ENCODE measurements at places on chromosomes 3 and 15.
A peak's percentile ranks its signal among the peaks of the same experiment; 100 is the strongest.

DNA sequence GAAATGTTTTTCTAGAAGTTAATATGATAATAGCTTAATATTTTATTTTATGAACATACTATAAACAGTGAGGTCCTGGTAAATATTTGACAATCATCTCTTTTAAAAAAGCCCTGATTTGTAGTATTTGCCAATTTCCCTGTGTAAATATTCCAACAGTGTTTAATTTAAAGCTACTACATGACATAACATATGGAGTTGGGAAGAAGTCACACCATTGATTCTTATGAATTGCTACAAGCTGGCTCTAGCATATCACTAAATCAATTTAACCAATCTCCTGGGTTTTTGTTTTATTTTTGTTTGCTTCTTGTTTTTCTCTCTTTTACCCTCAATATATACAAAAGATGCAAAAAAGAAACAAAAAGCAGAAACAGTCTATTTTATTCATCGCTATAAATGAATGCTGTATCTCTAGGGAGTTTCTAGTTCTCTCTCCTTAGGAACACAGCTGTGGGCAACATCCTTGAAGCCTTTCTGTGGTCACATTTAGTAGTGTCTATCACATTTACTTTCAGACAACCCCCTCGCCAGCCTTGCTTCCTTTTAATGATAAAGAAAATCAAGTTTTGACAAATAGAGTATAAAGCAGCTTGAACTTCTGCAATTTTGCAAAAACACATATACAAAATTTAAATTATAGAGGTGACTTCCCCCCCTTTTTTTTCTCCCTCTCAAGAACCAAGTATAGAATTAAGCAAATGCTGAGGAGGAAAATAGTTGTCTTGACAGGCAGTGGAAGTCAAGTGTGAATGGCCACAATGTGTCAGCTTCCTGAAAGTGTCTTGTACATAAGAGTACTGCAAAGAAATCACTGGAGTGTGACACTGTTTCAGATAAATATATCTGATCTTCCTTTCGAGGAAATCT is 21.4 kb downstream of the CCR1 start:
- DNase-seq, result no peak

- no peak for DNase-seq
Observed at GRCh38 chr15:34652726-34653033, 69.2 kb upstream of the GOLGA8B start.

DNA sequence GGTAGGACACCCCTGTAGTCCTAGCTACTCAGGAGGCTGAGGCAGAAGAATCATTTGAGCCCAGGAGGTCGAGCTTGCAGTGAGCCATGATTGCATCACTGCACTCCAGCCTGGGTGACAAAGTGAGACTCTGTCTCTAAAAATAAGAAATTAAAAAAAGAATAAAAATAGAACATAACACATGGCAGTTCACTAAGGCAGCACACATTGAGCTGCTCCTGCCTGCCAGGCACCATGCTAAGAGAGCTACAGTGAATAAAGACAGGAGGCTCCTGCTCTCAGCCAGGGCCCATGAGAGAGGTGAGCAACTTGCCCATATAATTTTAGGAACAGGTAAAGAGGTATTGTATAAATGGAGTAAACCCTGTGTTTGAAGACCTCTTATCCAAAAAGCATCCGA is 54.3 kb downstream of the EBLN2 start:
- no peak for DNase-seq

DNA sequence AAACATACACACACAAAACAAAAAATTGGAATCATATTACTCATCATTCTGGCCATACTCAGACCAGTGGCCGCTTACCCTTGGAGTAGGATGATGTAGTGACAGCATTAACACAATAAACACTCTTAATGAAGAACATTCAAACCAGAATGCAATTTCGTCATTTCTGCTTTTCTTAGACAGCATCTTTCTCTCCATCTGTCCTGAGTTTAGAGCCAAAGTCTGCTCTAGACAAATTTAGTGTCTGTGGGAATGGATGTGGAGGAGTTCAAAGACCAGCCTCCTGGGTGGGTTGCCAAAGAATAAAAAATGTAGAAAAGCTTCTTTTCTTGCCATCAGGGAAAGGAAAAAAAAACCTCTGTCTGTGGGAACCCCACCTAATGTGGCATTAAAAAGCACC is 212.4 kb upstream of the POU1F1 start:
- DNase-seq, result peak; percentile 9

GRCh38 chr3:40631341-40631995 is 106.7 kb downstream of the ZNF621 start:
- no peak for DNase-seq

- DNase-seq, result peak; percentile 80
Observed at GRCh38 chr3:155323063-155323666, 29.7 kb upstream of the STRIT1 start.

- peak; percentile 59 for DNase-seq
Observed at GRCh38 chr15:60829416-60829815, 350.5 kb upstream of the ICE2 start.

GRCh38 chr3:193783166-193783896 is 190.3 kb downstream of the OPA1 start:
- DNase-seq, result peak; percentile 54

- DNase-seq, result peak; percentile 9
Observed at GRCh38 chr15:63288342-63288741, 10.9 kb downstream of the APH1B start.

DNA sequence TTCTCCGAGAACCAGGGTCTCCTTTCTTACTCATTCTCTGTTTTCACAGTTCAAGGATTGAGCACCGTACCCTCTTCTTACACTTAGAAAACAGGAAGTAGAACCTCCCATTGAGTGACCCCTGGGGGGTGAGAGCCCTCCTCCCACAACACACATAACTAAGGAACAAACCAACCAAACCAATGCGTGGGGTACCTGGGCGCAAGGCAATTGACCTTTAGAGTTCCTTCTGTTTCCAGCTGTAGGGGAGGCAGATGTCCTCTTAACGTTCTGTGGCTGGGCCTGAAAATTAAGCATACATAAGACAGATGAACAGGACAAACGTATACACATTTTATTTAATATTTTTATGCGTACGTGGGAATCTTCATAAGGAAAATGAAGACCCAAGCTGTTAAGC is 33.5 kb upstream of the TIMP4 start:
- no peak for DNase-seq

All from fibroblast of skin of right quadriceps (primary cell).